ENCODE measurements at places on chromosomes 2 and 18. TPM values are rescaled to one million over a fixed set of nuclear protein-coding genes. Genes with fewer than 3 reads are reported as not detected.

The HSBP1L1 gene
- 10.3 TPM for total RNA-seq

DNA sequence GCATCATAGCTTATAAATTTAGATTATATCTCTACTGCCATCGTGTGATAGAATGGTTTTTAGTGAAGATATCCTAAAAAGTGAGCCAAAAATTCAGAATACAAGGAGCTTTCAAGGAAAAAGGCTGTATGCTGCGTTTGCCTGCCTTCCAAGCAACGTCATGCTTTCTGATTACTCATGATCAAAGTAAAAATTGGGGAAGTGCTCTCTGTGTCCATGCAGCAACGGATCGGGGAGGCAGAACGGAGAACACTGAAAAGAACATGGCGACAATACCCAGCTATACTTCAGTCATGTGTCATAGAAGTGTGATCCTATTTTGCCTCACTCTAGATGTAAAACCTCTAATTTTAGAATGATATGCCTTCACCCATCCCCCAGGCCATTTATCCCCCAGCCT lies 185.7 kb downstream of the SUCLG1 start:
- H3K4me3 ChIP-seq: no peak overlapping the region
- H3K4me1 ChIP-seq: no peaks in the 10 kb centered on the region
- H3K27me3 ChIP-seq: no peaks in the 10 kb centered on the region
- no peak overlapping the region for H3K27ac ChIP-seq
- H3K36me3 ChIP-seq: no peaks in the 10 kb centered on the region
- no peak for DNase-seq

The PASK gene
- 10.4 TPM for total RNA-seq

The DCC gene
- total RNA-seq: 2.0 TPM

- no peak for DNase-seq
- no peaks in the 10 kb centered on the region for H3K4me1 ChIP-seq
- H3K27me3 ChIP-seq: peaks cover 7% of the 10 kb centered on the region
Observed at GRCh38 chr2:232982926-232983668, 30.0 kb downstream of the NGEF start.

DNA sequence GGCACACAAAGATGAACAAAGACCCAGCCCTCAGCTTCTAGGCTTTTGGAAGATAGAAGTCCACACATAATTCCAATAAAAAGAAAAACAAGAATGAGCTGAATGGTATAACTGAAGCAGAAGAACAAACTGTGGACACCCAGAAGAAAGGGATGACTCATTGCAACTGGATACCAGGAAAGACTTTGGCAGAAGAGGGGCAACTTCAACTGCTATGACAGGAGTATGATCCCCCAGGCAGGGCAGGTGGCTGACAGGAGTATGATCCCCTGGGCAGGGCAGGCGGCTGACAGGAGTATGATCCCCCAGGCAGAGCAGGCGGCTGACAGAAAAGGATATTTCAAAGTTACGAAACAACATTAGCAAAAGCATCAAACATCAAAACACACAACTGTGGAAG lies 21.6 kb downstream of the PID1 start:
- no peaks in the 10 kb centered on the region for H3K27me3 ChIP-seq
- H3K36me3 ChIP-seq: no peaks in the 10 kb centered on the region
- no peak overlapping the region for H3K27ac ChIP-seq
- H3K4me1 ChIP-seq: no peaks in the 10 kb centered on the region

DNA sequence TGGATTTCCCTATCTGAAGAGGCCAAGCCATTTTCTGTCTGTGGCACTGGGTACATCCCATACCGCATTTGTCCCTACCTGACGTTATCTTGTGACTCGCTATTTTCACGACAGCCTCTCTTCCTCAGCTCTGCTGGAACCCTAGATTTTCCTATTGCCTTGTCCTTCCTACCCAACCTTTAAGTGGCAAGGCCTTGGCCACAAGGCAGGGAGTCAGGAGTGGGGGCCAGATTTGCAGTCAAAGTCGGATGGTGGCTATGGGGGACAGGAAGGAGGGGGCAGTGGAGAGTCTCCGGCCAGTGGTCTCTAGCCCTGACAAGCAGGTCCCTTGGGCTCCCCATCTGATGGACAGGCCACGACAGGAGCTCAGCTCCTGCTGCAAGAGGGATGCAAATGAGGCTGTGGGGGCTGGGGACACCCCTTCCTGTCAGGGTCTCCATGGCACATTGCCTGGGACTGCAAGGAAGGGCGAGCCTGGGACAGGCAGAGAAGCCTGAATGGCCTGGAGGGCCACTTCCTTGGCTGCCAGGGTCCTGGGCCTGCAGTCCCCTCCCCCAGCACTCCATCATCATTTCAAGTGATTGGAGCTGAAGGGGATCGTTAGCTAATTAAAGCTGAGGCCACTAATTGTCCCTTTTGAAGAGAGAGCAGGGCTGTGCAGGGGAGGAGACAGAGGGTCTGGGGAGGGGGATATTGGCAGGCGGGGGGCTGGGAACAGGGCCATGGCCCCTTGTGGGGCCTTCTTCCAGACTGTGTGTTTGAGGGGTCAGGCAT lies 6.3 kb upstream of the ECEL1 start:
- H3K27me3 ChIP-seq: peaks cover under 1% of the 10 kb centered on the region
- no peaks in the 10 kb centered on the region for H3K4me1 ChIP-seq
- peak; percentile 49 for DNase-seq
- H3K27ac ChIP-seq: no peak overlapping the region
- no peaks in the 10 kb centered on the region for H3K36me3 ChIP-seq

The CHCHD5 gene
- 12.3 TPM for total RNA-seq

GRCh38 chr2:200483729-200484198 lies 26.1 kb downstream of the KCTD18 start:
- no peaks in the 10 kb centered on the region for H3K27me3 ChIP-seq
- H3K4me1 ChIP-seq: no peaks in the 10 kb centered on the region

GRCh38 chr2:60459851-60460250 lies 93.6 kb downstream of the BCL11A start:
- no peaks in the 10 kb centered on the region for H3K4me1 ChIP-seq
- peak overlapping the region; percentile 19 for H3K27ac ChIP-seq
- DNase-seq: no peak
- H3K36me3 ChIP-seq: peaks cover 10% of the 10 kb centered on the region
- H3K4me3 ChIP-seq: no peak overlapping the region
- no peaks in the 10 kb centered on the region for H3K27me3 ChIP-seq

- DNase-seq: peak; percentile 42
- H3K4me3 ChIP-seq: no peak overlapping the region
- H3K36me3 ChIP-seq: no peaks in the 10 kb centered on the region
Observed at GRCh38 chr2:23423873-23424680, 39.1 kb downstream of the KLHL29 start.

The RTKN gene
- 7.2 TPM for total RNA-seq

Measured in spleen (tissue), 13 donors.